ENCODE measurements at places on chromosomes 12 and 14.

GRCh38 chr12:69569236-69569635 lies 16.0 kb upstream of the CCT2 start:
- no peak for DNase-seq

DNA sequence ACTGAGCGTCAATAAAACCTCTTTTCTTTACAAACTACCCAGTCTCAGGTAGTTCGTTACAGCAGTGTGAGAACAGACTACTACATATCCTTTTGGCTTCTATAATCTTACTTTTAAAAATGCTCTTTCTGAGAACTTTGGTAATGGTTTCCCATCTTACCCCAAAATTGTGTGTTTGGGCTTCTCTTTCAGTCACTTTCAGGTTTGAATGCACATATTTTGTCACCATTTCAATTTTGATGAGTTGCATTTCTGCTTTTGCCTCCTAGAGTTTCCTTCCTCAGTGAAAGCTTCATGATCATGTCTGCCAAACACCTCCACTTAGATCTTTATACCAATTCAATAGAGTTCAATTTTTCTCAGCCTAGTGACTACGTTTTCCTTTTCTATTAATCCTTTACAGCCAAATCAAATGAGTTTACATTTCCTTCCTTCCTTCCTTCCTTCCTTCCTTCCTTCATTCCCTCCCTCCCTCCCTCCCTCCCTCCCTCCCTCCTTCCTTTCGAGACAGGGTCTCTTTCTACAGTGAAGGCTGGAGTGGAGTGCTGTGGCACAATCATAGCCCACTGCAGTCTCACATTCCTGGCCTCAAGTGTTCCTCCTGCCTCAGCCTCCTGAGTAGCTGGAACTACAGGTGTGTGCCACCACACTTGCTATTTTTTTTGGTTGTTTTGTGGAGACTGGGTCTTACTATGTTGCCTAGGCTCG lies 124.9 kb downstream of the BCAT1 start:
- DNase-seq: no peak

- no peak for DNase-seq
These were observed 18.0 kb downstream of the DEPDC4 start for GRCh38 chr12:100248886-100249285.

DNA sequence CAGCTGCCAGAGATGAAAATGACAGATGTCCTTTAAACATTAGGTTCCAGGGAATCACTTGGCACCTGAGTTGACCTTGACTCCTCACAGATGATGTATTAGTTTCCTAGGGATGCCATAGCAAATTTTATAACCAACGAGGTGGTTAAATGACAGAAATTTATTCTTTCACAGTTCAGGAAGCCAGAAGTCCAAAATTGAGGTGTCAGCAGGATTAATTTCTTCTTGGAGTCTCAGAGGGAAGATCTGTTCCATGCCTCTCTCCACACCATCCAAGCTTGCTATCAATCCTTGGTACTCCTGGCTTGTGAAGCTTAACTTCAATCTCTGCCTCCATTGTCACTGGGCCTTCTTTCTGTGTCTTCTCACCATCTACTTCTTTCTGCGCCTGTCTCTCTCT lies 249.7 kb upstream of the BTG1 start:
- no peak for DNase-seq

DNA sequence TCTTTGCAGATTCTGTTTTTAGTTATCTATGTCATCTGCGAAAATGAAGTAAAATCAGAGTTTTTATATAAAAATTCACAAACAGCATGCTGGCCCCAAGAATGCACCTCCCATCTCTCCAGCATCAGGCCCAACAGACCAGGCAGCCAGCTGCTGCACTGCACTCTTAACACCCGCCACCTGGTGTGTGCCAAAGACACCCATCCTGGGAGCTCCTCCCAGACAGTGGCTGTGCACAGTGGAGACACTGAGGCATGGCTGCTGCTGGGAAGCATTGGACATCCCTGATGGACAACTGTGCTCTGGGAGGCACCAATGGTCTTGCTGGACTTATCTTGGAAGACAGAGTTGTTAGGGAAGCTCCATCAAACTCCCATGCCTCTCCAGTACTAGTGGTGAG lies 817.2 kb downstream of the TMEM121 start:
- no peak for DNase-seq

DNA sequence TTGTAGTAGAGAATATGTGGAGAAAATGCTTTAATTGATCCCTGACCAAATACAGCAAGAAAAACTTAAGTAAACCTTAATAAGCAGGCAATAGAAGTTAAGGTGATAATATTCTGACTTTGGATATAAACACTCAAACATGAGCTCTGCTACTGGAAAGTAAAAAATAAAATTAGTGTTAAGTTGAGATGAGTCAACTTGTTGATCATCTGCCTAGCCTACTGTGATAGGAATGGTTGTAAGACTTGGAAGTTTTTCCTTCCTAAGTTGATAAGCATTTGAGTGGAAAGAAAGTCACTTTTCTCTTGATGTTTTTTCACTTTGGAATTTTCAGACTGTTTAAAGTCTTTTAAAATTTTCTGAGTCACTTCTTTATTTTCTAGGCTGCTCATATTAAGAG lies 26.0 kb downstream of the ADIPOR2 start:
- no peak for DNase-seq

GRCh38 chr12:45343269-45344051 lies 127.6 kb downstream of the ANO6 start:
- DNase-seq: peak; percentile 2

DNA sequence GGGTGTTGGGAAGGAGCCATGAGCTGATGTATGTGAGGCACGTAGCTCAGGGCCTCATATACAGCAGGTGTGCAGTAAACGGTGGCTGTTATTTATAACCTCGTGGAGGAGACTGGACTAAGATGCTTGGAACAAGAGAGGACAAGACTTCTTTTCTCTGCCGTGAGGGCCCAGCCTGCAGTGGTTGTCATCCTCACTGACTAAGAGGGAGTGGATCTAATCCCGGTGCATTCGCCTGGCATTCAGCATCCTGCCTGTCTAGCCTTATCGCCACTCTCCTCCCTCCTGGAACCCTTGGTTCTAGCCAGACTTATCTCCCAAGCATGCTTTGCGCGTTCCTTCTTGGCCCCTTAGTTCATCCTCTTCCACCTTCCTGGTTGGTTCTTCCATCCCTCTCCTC lies 3.9 kb downstream of the TSPAN9 start:
- no peak for DNase-seq

All from OCI-M1 (cell line).